ENCODE measurements at places on chromosomes 2 and 18. TPM values are rescaled to one million over a fixed set of nuclear protein-coding genes. Genes with fewer than 3 reads are reported as not detected.

TMEM163 gene
- total RNA-seq, result 0.76 TPM

CCDC150 gene
- 3.0 TPM for total RNA-seq

SERPINB12 gene
- total RNA-seq, result not detected

UGT1A10 gene
- 0.10 TPM for total RNA-seq

CFAP65 gene
- 0.03 TPM for total RNA-seq

GATA6 gene
- 40.3 TPM for total RNA-seq

MDH1B gene
- total RNA-seq, result 0.33 TPM

PLA2R1 gene
- 33.7 TPM for total RNA-seq

ZNF512 gene
- total RNA-seq, result 16.3 TPM

GRHL1 gene
- 0.33 TPM for total RNA-seq

CRYBA2 gene
- not detected for total RNA-seq

ARHGAP25 gene
- 0.10 TPM for total RNA-seq

WDPCP gene
- 11.6 TPM for total RNA-seq

GPR155 gene
- total RNA-seq, result 9.3 TPM

CCDC74A gene
- total RNA-seq, result 8.9 TPM

PCARE gene
- total RNA-seq, result not detected

CD302 gene
- 5.2 TPM for total RNA-seq

KCNJ3 gene
- total RNA-seq, result not detected

SLC4A5 gene
- total RNA-seq, result 0.30 TPM

ZNF804A gene
- 1.4 TPM for total RNA-seq

NOSTRIN gene
- total RNA-seq, result not detected
